ENCODE measurements at places on chromosomes 2 and 18. TPM values are rescaled to one million over a fixed set of nuclear protein-coding genes. Genes with fewer than 3 reads are reported as not detected.

TRIB2 gene
- total RNA-seq, result 23.7 TPM

SEMA4C gene
- total RNA-seq, result 102 TPM

MC5R gene
- total RNA-seq, result not detected

G6PC2 gene
- total RNA-seq, result not detected

KYNU gene
- 0.20 TPM for total RNA-seq

DNA sequence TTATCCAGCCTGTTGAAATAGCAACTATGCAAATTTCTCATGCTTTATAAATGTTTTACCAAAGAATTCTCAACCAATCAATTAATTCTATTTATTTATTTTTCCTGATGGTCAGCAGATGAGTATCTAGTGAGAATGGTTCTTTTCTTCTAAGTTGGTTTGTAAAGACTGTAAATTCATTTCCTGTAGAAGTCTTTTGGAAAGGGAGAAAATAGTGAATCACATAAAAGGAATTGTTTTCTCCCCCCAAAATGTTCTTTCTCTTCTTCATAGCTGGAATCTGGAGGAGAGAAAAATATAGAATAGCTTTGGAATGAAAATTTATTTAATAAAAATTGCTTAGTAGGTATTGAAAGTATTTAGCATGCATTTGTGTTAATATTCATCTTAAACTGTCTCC lies 836.1 kb upstream of the ZEB2 start:
- no peak for DNase-seq

DNA sequence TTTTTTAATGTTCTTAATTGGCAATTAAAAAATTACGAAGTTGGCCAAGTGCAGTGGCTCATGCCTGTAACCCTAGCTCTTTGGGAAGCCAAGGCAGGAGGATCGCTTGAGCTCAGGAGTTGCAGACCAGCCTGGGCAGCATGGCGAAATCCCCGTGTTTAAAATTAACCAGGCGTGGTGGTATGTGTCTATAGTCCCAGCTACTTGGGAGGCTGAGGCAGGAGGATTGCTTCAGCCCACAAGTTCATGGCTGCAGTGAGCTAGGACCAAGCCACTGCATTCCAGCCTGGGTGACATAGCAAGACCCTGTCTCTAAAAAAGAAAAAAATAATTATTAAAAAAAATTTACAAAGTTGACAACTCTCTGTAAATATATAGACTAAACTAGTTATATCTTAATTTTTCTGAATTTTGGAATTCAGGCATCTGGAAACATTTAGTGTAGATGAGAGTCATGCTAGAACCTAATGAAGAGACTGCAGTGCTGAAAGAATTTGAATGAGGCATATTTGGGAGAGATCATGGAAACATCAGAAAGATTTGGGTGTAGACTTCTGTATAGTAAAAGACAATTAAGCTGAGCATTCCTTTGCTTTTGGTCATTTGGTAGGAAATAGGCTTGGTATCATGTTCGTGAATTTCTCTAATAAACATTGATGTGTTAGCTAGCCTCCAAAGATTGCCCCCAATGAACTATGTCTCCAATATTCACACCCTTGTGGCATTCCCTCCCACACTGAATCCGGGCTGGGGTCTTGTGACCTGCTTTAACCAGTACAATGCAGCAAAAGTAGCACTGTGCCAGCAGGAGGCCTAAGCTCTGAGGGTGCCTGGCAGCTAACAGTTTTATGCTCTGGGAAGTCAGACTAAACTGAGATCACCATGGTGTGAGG lies 4.2 kb upstream of the ROCK1 start:
- no peak for DNase-seq

GRCh38 chr2:214066862-214067261 lies 344.0 kb upstream of the VWC2L start:
- no peak for DNase-seq

- DNase-seq, result no peak
Observed at GRCh38 chr2:216339456-216340279, 32.6 kb downstream of the MARCHF4 start.

GRCh38 chr2:128584296-128584890 lies 265.7 kb upstream of the HS6ST1 start:
- no peak for DNase-seq

DNA sequence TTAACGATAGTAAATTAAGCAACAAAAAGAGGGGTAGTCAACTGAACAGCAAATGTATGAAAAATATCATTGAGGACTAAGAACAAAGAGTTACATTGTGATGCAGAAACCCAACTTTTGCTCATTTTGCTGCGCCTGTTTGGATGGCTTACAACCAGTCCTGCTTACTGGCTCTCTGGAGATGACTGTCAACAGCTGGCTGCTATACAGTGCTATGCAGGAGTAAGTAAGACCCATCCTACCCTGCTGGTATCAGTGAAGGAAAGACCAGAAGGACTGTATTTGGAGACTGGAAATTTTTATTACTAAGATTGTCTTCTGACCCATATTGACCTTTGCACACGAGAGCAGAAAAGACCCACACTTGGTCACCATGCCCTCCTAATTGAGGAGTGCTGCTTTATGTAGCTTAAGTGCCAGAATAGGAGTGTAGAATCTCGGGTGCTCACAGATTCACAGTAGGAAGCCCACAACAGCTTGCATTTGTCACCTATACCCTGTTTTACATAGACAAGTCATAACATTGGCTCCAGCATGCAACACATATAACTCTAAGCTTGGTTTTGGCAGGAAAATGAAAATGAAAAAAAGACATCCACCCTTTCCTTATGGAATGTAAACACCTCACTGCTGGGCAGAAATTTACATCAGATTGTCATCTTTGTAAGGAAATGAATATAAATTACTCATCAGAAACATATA lies 1915.0 kb upstream of the CELF4 start:
- DNase-seq, result no peak

GRCh38 chr2:8285081-8285480 lies 396.8 kb upstream of the ID2 start:
- no peak for DNase-seq

DNA sequence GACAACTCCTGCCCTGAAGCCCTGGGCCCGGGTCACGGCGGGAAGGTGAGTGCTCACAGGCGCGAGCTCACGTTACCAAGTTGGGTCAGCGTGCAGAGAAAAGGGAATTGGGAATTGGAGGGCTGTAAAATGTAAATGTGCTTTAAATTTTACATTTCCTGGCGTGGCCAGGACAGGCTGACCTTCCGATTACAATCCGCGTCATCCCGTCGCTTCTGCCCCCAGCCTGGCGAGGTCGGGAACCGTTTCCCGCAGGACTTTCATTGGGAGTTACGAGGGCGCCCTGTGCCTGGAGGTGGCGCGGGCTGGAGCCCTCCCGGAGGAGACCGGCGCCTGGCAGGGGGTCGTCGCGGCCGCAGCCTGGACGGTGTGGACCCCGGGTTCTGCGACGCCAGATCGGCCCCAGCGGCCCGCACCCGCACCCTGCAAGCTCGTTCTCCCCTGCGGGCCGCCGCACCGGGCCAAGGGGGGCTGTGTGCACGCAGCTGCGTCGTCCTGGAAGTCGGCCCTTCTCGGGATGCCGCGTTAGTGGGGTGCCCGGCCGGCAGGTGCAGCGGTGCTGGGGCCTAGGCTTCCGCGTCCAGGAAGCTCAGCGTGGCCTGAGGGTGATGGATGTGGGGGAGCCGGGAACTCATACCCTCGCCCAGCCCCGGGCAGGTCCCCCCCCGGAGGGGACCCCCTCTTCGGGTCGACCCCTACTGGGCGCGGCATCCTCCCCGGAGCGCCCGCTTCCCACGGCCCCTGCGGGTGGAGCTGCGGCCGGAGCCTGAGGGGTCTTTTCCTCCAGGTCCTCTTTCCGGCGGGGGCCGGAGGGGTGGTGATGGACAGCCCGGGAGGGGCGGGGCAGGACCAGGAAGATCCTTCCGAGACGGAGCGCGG lies 63.9 kb downstream of the LRRFIP1 start:
- DNase-seq, result peak; percentile 67

- DNase-seq, result no peak
Observed at GRCh38 chr2:120785228-120785966, 49.7 kb downstream of the GLI2 start.

DNA sequence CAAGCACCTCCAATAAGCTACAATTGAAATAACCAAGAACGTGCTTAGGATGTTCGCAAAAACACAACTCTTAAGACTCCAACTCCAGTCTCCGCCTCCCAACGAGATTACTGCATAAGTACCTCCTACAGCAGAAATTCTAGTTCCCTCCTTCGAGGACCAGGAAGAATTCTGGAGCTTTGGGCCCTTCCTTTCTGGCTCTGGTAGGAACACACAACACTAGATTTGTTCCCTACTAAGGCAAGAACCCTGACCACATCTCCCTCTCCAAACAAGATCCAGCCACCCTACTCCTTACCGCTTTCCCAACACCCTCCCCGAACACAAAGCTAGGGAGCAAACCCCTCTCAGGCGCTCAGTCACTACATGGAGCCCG lies 721 bp downstream of the ADAM17 start:
- no peak for DNase-seq

- DNase-seq, result no peak
Observed at GRCh38 chr18:75544496-75544895, 117.0 kb upstream of the SMIM21 start.

Measured in mesothelial cell of epicardium (in vitro differentiated cells).